ENCODE measurements at places on chromosomes 7 and 10.

GRCh38 chr10:119769886-119770285 is 44.0 kb downstream of the INPP5F start:
- ATAC-seq, result no peak

DNA sequence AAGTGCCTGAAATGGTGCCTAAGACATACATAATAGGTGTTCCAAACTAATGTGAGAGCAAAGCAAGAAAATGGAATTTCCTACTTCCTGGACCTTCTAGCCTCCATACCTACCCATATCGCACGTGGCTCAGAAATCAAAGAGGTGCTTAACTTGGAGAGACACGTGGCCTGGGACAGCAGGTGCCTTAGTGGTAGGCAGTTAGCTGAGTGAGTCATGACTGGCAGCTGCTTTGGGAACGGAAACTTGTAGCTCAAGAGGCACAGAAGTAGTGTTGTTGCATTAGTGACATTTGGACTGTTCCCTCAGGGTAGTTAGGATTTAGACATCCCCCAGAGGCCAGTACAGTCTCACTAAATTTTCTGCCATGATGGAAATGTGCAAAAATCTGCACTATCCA is 12.0 kb upstream of the BMPER start:
- ATAC-seq, result no peak

GRCh38 chr10:92547676-92548075 is 26.2 kb downstream of the IDE start:
- ATAC-seq, result no peak

- ATAC-seq, result no peak
These were observed 24.1 kb upstream of the ABCA13 start for GRCh38 chr7:48147078-48147591.

DNA sequence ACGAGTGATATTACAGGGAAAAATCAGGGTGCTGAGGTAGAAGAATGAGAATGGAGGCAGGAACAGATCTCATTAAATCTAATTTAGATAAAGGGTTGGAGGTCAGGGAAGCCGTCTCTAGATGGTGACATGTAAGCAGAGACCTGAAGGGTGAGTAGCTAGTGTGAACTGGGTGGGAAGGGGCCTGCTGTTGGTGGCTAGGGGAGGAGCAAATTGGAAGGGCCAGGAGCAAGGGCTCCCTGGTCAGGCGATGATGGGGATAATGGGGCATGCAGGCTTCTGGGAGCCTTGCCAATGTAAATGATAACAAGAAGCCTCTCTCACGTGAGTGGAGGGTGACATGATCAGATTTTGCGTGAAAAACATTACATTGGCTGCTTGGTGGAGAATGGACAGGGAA is 76.3 kb downstream of the WDFY4 start:
- ATAC-seq, result no peak

GRCh38 chr7:514651-515598 is 4.7 kb downstream of the PDGFA start:
- ATAC-seq, result no peak

DNA sequence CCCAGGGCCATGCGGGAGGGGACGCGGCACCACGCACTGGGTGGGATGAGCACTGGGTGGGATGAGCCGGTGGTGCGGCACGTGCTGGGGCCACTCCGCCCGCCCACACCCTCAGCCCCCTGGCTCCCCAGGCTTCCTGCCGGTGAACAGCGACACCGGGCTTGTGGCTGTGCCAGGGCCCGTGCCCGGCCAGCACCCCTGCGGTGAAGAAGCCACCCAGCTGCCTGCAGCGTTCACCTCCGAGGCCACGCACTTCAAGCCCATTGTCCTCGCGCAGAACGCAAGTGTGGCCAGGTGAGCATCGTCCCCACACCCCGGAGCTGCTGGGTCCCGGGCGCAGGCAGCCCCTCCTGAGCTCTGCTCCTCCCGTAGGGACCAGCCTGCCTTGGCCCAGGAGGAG is 31.8 kb upstream of the UTF1 start:
- ATAC-seq, result no peak
